ENCODE measurements at places on chromosomes 11 and 22.
A peak's percentile ranks its signal among the peaks of the same experiment; 100 is the strongest.

GRCh38 chr11:43498561-43498960, 139.8 kb downstream of the TTC17 start:
- no peak for DNase-seq

- no peak for DNase-seq
These were observed 50.7 kb downstream of the ARHGEF12 start for GRCh38 chr11:120386774-120387371.

- no peak for DNase-seq
These were observed 902 bp downstream of the RASGRP2 start for GRCh38 chr11:64742889-64743590.

DNA sequence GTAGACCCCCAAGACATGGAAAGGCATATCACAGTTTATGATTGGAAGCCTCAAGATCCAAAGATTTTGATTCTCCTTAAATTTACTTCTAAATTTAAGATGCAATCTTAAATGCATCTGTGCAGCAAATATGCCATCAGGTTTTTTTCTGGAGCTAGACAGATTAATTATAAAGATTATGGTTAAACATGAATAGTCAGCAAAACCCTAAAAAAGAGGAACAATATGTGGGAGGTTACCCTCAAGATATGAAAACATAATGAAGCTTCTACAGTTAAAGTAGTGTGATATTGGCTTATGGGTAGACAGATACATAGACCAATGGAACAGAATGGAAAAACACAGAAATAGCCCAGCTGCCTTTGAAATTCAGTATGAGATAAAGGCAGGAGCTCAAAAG, 31.7 kb downstream of the OR8B12 start:
- no peak for DNase-seq

GRCh38 chr11:129910360-129910759, 15.0 kb upstream of the NFRKB start:
- DNase-seq, result no peak

DNA sequence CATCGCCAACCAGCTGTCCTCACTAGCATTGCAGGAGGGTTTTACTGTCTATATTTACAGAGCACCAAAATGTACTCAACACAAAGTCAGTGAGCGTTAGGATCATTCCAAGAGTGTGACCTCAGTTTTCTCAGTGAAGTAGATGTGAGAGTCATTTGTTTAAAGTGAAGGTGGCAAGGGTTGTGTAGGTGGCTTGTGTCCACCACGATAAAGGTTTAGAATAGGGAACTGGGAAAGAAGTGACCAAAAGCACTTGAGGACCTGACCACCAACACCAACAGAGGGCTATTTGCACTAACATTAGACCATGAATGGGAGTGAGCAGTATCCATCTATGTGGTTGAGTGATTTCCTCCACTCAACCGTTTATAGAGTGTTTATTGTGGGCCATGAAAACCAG, 152.5 kb upstream of the POU2AF2 start:
- no peak for DNase-seq

GRCh38 chr11:74507582-74507981, 14.1 kb upstream of the LIPT2 start:
- no peak for DNase-seq

GRCh38 chr22:48663297-48663696, 1164.4 kb downstream of the BRD1 start:
- no peak for DNase-seq

- no peak for DNase-seq
These were observed 3.2 kb upstream of the SART1 start for GRCh38 chr11:65958291-65958690.

- no peak for DNase-seq
These were observed 1.2 kb upstream of the TIMP3 start for GRCh38 chr22:32800158-32800882.

- DNase-seq, result no peak
These were observed 49.1 kb downstream of the ARHGAP8 start for GRCh38 chr22:44801476-44801875.

DNA sequence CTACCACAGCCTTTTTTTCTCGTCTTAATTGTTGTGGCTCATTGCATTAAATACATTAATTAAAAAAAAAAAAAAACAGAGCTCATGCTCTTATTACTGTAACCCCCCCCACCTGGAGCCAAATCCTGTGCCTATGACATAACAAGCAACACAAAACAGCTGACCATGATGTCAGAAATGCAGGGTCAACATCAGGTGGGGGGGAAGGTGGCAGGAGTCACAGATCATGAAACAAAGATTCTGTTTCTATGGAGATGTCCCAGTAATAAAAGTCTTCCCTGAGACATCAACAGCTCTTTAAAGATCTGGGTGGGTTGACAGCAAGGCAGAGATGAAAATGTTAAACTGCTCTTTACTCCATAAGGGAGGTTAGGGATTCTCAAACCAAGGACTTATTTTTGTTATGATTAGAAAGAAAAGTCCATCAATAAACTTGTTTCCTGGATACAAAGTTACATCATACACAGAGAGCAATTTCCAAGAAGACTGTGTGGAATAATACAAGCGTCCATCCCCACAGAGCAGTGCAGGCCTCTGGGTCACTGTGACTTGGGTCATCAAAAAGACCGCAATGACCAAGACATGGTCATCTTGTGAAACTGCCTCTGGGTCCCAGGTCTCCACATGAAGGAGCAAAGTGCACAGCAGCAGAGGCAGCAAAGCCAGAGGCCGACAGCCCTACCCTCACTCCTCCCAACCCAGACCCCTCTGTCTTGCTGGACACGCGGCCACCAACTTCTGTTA, 42.7 kb upstream of the CYP2D6 start:
- DNase-seq, result peak; percentile 29

DNA sequence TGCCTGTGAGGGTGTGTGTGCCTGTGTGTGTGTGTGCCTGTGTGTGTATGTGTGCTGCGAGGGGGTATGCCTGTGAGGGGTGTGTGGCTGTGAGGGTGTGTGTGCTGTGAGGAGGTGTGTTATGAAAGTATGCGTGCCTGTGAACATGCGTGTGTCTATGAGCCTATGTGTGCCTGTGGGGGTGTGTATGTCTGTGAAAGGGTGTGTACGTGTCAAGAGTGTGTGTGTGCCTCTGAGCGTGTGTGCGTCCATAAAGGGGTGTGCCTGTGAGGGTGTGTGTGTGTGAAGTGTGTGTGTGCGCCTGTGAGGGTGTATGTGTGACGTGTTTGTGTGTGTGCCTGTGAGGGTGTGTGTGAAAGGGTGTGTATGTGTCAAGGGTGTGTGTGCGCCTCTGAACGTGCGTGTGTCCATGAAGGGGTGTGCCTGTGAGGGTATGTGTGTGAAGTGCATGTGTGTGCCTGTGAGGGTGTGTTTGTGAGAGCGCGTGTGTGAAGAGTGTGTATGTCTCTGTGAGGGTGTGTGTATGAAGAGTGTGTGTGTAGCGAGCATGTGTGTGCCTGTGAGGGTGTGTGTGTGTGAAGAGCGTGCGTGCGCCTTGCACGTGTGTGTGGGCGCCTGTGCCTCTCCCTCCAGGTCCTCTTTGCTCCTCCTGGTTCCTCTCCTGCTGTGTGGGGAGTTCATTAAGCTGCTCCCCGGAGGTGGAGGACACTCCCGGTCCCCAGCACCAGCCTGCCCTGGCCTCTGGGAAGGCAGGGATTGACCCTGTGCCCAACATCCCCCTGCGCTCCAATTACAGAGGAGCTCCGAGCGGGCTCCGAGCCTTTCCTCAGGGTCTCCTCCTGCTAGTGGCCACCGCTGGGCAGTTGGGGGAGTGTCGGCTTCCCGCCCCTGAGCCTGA, 53.3 kb downstream of the CACNA1I start:
- DNase-seq, result no peak

DNA sequence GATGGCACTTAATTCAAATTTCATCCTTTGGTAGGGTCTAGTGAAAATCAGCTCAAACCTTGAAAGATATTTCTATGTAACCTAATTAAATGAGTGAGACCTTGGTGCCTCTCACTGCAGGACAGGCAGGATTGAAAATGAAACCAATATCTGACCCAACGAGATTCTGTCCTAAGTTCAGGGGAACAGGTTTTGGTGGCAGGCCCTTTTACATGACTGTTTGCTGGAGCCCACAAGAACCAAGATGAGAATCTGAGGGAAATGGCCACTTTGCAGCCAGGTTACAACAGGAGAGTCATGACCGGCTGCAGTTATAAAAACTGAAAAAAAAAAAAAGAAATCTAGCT, 130.2 kb downstream of the TRIM44 start:
- DNase-seq, result no peak

DNA sequence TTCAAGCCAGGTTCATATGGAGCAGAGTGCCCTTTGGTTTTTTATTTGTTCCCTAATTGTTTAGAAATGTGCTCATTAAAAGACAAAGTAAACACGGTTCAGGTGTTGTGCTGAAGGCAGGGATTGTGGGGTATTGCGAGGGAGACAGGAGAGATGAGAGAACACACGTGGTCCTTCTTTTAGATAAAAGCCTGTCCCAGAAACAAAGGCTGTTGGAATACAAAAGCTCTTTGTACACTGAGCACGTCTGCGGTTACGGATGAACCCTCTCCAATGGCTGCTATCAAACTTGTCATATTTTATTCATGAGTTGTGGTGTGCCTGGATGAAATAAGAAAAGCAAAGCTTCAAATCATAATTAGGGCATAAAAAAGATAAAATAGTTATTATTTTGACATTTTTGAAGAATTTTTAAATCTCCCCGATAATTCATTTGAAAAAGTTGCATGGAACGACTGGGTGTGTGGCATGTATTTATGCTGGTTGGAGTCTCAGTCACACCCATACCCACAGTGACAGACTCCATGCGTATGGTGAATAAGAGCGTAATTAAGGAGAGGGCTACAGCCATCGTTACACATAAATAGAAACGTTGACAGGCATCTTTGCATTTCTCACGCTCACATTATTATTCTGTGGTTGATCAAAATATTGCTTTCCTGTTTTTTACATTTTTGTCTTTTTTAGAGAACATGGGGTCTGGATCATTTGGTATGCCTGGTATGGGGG, 92.9 kb downstream of the NELL1 start:
- DNase-seq, result no peak

GRCh38 chr22:50400406-50400805, 57.3 kb downstream of the PPP6R2 start:
- no peak for DNase-seq

GRCh38 chr22:24117942-24118341, 63.3 kb upstream of the SUSD2 start:
- no peak for DNase-seq

DNA sequence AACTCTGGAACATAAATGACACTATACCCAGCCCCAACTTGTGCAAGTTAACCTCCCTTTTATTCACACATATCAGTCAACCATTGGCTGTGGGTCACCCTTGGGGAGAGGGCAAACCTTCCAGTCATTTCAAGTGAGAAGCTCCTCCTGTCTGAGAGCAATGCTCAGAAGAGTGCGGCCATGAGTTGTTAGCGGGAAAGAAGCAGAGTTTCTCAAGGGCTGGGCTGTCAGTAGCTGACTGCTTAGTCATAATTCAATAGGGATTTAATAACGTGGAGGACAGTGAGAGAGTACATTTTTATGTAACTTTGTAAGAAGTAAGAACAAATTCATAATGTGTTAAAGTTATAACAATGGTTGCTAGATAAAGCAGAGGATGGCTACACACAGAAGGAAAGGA, 5.1 kb downstream of the PATE2 start:
- DNase-seq, result no peak

- DNase-seq, result no peak
These were observed 3.1 kb downstream of the SHANK2 start for GRCh38 chr11:71249301-71249700.

GRCh38 chr22:26846645-26847044, 189.3 kb downstream of the MIAT start:
- DNase-seq, result no peak

- DNase-seq, result no peak
These were observed 38.3 kb upstream of the CCDC34 start for GRCh38 chr11:27401280-27401832.

GRCh38 chr22:24121938-24122337, 59.3 kb upstream of the SUSD2 start:
- no peak for DNase-seq

DNA sequence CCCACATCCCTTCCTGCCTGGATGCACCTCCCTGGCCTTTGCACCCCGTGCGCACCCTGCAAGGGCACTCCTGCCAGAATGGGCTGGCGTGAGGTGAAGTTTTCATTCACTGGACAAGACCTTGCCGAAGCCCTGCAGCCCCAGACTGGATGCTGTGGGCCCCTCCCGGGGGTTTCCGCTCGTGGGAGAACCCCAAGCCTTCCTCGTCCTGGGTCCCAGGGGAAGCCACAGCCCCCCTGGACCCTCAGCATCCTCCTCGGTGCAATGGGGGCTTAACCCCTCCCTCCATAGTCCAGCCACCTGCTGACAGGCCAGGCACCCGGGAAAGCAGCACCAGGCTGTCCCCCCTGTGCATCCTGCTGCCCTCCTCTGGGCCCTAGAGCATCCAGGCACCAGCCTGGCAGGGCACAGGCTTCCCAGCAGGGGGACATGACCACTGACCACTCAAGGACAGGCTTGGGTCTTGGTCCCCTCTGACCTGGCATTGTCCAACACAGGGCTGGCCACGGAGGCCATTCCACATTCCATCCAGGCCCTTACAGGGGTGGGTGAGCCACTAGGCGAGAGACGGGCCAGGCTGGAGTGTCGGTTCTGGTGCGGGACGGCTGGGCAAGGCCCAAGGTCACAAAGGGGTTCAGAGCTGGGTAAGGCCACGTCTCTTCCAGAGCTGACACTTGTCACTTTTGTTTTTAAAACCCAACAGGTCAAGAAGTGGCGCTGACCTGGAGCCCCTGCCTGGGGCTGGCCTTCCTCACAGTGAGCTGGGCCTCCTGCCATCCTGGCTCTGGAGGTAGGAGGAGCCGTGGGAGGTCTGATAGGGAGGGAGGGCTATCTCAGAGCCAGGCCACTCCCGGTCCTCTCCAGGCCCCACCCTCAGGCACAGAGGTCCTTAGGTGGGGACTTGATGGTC, 41.5 kb upstream of the PPARA start:
- peak; percentile 54 for DNase-seq

GRCh38 chr11:7448201-7448600, 37.1 kb upstream of the OLFML1 start:
- DNase-seq, result no peak

DNA sequence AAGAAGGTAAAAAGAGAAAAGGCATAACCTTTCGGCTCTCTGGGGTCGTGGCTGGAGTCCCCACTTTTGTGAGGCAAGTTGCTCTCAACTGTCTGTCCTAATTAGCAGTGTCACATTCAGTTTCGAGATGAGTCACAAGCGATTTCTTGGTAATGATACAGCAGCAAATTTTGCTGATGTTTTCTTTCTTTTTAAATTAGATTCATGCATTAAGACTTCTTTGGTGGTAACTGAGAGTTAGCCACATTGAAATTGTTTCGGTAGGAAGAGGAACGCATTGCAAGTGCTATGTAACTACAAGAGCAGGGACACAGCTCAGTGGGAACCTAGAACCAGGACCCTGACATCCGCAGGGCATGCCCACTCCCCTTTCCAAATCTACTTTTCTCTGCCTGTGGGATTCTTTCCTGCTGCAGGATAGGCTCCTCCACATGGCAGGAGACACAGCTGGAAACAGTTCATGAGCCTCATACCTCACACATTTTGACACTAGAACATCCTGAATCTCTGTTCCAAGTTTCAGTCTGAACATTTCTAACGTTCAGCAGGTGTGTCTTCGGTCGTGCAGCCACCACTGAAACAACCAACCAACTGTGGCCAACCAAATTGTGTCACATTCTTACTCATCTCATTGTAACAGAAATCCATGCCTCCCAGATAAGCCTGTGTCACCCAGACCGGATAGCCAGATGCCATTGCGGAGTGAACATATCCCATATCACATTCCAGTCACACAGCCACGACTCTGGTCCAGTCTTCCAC, 987.6 kb downstream of the NTM start:
- no peak for DNase-seq
